ENCODE measurements at places on chromosomes 4 and X.

GRCh38 chrX:138057883-138058282 lies 492.0 kb downstream of the ZIC3 start:
- DNase-seq: no peak

GRCh38 chrX:77436271-77436670 lies 10.9 kb upstream of the FGF16 start:
- DNase-seq: no peak

DNA sequence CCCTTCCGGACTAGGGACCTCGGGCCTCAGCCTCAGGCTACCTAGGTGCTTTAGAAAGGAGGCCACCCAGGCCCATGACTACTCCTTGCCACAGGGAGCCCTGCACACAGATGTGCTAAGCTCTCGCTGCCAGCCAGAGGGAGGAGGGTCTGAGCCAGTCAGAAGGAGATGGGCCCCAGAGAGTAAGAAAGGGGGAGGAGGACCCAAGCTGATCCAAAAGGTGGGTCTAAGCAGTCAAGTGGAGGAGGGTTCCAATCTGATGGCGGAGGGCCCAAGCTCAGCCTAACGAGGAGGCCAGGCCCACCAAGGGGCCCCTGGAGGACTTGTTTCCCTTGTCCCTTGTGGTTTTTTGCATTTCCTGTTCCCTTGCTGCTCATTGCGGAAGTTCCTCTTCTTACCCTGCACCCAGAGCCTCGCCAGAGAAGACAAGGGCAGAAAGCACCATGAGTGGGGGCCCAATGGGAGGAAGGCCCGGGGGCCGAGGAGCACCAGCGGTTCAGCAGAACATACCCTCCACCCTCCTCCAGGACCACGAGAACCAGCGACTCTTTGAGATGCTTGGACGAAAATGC lies at the start of gene WAS:
TSS of gene WAS (plus strand) at position 389 of the 572 bp plus-strand sequence. CDS start at position 444, 55 bp downstream.
- no peak for DNase-seq

GRCh38 chr4:106985830-106986229 lies 50.3 kb downstream of the DKK2 start:
- DNase-seq: no peak

All from AG04449 (cell line).